Cardiac muscle cell (in vitro differentiated cells and primary cell): ENCODE measurements at places on chromosomes 7 and 10. TPM values are rescaled to one million over a fixed set of nuclear protein-coding genes. Genes with fewer than 3 reads are reported as not detected.

GRCh38 chr7:23216021-23216420, 30.6 kb upstream of the GPNMB start:
- no peak for DNase-seq

GRCh38 chr10:78140066-78140630, 106.5 kb downstream of the RPS24 start:
- DNase-seq, result no peak

DNA sequence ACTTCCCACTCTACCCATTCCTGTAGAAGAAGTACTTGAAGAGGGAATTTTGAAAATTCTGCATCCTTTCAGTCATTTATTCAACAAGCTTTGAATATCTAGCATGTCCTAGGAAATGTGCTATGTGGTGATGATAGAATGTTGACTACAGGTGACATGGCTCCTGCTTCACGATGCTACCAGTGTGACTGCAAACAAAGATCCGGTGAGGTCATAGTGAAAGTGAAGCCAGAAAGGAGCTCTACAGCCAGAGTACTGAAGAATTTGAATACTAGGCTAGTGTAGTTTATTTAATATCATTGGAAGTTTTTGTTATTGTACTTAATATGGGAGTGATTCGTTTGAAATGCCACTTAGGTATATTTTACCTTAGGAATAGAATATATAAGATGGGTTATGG, 348.1 kb downstream of the TFEC start:
- no peak for DNase-seq

IGFBP1 gene
- polyA plus RNA-seq, result not detected in 2 replicates

PPP1R9A gene
- polyA plus RNA-seq, result 21.4 and 23.8 TPM in 2 replicates

PMS2 gene
- 7.4 and 14.9 TPM in 2 replicates for polyA plus RNA-seq
